Fibroblast of skin of scalp (primary cell): ENCODE measurements at places on chromosomes 11 and 22.

DNA sequence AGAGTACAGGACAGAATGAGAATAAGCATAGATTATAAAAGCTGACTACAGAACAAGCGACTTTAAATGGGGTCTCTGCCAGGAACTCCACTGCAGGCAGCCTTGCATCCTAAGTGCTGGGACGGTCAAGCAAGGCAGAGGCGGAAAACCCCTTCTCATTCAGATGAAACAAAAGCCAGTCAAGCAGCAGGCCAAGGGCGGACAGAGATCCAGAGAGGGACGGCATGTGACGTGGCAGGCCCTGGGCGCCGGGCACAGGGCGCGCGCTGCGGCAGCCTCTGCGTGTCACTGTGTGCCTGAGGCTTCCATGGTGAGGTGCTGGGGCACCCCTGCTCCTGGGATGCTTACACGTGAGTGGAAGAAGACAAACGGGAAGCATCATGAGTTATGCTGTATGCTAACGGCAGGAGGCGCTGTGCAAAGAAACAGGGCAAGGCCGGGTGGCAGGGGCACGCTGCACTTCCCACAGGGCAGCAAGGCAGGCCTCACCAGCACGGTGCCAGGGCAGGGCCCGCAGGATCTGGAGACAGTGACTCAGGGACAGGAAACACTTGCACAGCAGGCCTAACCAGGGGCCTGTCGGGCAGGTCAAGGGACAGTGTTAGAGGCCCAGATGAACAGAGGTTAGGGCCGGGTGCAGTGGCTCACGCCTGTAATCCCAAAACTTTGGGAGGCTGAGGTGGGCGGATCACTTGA is 6.2 kb downstream of the TOLLIP start:
- DNase-seq: peak; percentile 3

- DNase-seq: no peak
These were observed 4746.2 kb upstream of the OR11H1 start for GRCh38 chr22:10781571-10782403.

GRCh38 chr11:46238078-46238966 is 39.1 kb upstream of the CREB3L1 start:
- DNase-seq: peak; percentile 63

DNA sequence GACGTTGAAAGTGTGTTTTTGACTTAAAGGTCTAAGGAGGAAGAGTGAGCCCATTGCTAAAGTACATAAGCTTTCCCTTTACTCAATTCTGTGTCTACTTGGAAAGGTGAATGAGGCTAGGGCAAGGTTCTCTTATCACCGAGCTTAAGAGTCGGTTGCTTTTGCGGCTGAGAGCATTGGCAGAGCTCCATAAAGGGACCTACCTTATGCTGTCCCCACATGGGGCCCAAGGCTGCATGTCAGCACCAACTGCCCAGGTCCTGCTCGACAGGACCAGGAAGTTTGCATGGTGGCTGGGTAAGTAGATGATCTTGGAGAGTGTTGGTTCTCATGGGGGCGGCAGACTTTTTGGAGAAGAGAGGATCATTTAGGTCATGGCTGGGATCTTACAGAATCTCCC is 91.2 kb downstream of the ZBTB16 start:
- DNase-seq: no peak

DNA sequence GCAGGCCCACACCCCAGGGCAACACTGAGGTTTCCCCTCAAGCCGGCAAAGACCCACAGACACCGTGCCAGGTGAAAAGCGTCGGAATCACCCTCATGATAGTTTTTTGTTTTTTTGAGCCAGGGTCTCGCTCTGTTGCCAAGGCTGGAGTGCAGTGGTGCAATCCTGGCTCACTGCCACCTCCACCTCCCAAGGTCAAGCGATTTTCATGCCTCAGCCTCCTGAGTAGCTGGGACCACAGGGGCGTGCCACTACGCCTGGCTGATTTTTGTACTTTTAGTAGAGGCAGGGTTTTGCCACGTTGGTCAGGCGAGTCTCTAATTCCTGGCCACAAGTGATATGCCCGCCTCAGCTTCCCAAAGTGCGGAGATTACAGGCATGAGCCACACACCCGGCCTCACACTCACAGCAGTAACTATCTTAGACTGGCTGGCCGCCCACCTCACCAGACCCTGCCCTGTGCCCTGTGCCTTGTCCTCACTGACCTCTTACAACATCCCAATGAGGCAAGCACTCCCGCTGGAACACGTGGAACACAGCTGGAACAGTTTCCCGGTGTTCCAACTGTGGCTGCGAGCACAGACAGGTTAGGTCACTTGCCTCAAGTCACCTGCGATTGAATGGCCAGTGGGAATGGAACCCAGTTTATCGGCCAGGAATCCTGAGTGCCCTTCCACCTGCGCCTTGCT is 21.1 kb downstream of the LRRC10B start:
- no peak for DNase-seq

DNA sequence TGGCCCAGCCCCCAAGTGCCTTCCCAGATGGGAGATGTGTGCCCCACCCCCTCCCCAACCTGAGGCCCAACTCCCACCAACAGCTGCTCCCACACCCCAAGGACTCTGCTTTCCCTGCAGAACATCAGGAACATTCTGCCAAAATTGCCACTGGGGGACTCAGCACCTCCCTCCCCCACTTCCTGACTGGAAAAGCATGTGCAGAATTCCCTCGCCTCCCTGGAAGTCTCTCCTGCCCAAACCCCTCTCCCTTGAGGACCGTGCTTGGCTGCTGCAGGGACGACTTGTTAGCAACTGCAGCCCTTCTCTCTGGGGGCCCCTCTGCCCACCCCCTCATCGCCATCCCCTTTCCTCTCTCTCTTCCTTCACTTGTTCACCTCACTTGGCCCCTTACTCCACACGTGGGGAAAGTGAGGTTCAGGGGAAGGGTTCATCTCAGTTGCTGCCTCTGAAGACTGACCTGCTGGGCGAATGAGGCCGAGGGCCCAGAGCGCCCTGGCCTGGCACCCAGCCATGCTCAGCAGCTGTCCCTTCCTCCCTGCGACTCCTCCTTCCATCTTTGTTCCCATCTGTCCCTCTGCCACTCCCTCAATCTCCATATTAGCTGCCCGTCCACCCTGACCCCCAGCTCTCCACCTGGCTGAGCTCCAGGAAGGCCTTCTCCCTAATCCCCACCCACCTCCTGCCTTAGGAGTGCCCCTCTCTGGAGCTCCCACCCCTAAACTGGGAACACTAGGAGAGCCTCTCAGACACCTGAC is 105.1 kb downstream of the CHST1 start:
- DNase-seq: no peak

DNA sequence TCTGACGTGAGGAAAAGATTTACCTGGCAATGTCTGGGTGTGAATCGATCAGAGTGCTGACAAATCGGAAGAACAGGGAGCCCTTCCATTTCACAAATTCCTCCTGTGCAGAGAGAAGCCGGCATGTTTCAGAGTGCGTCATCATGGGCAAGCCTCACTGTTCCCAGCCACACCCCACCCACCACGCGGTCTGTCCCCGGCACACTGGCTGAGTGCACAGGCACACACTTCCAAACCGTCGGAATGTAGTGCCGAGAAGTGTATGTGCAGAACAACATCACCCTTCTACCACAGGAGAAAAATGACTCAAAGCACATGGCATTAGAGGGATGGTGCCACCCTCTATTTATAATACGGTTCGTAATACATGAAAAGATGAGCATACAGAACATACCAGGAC is 47.5 kb downstream of the NCAPD3 start:
- no peak for DNase-seq

DNA sequence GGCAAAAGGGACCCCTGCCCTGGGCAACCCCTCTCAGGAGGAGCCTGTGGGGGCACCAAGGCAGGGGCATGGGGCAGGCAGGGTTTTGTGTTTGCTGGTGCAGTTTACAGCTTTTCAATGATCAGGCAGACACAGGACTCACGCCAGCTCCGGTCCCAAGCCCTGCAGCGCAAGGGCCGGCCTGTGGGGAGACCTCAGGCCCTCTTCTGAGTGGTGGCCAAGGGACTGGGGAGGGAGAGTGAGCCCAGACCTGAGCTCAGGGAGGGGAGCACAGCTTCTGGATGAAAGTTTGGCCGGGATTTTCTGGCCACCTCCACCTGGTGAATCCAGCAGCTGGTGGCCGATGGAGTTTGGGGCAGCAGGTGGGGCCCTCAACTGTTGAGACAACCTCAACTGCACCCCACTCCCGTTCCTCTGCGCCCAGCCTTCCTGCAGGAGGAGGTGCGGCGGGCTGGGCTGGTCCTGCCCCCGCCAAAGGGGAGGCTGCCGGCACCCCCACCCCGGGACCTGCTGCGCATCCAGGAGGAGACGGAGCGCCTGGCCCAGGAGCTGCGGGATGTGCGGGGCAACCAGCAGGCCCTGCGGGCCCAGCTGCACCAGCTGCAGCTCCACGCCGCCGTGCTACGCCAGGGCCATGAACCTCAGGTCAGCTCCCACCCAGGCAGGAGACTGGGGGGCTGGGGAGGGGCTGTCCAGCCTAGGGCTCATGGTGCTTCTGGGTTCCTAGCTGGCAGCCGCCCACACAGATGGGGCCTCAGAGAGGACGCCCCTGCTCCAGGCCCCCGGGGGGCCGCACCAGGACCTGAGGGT is 3.6 kb downstream of the TCIRG1 start:
- no peak for DNase-seq

GRCh38 chr22:49585461-49586243 is 242.0 kb downstream of the BRD1 start:
- no peak for DNase-seq

GRCh38 chr11:107359701-107360100 is 97.9 kb downstream of the CWF19L2 start:
- DNase-seq: peak; percentile 16

GRCh38 chr11:67564230-67564629 is 19.4 kb upstream of the GSTP1 start:
- no peak for DNase-seq

- DNase-seq: no peak
These were observed 36.3 kb downstream of the IGF2 start for GRCh38 chr11:2102883-2103213.

DNA sequence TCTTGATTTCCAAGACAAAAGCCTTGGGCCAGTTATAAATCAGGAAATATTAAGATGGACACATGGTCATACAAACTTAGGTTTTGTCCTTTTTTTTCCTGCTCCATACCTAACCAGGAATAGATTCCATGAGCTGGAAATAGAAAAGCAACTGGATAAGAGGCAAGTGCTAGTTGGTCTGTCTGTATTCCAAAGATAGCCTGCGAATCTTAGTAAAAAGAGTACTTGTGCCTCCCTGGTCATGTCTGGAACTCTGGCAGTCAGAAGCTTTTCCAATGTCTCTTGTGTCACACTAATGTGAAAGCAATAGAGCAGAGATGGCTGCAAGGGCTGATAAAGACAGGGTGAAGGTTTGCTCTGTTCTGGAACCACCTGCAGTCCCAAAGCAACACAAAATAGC is 590.2 kb upstream of the ANO5 start:
- DNase-seq: no peak

GRCh38 chr11:111349191-111349695 is 29.8 kb downstream of the POU2AF1 start:
- no peak for DNase-seq

DNA sequence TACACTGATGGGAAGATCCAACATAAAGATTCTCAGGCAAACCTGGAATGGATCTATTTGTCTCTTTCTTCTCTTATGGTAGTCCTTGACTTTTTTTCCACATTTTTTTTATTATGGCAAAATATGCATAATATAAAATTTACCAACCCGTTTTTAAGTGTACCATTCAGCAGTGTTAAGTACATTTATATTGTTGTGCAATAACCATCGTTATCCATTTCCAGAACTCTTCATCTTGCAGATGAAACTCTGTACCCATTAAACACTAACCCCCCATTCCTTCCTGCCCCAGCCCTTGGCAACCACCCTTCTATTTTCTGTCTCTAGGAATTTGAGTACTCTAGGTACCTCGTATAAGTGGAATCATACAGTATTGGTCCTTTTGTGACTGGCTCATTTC is 99.7 kb downstream of the DSCAML1 start:
- no peak for DNase-seq

- DNase-seq: no peak
These were observed 72.2 kb downstream of the CCDC73 start for GRCh38 chr11:32722255-32722654.

- DNase-seq: no peak
These were observed 34.5 kb upstream of the SLC25A1 start for GRCh38 chr22:19213001-19213400.

- no peak for DNase-seq
These were observed 27.9 kb downstream of the SPATA19 start for GRCh38 chr11:133817449-133817848.

GRCh38 chr11:119993722-119994121 is 144.2 kb downstream of the TRIM29 start:
- no peak for DNase-seq

- no peak for DNase-seq
These were observed 723.2 kb downstream of the OPCML start for GRCh38 chr11:132809070-132809469.

GRCh38 chr11:91241226-91241625 is 983.4 kb upstream of the FAT3 start:
- no peak for DNase-seq

DNA sequence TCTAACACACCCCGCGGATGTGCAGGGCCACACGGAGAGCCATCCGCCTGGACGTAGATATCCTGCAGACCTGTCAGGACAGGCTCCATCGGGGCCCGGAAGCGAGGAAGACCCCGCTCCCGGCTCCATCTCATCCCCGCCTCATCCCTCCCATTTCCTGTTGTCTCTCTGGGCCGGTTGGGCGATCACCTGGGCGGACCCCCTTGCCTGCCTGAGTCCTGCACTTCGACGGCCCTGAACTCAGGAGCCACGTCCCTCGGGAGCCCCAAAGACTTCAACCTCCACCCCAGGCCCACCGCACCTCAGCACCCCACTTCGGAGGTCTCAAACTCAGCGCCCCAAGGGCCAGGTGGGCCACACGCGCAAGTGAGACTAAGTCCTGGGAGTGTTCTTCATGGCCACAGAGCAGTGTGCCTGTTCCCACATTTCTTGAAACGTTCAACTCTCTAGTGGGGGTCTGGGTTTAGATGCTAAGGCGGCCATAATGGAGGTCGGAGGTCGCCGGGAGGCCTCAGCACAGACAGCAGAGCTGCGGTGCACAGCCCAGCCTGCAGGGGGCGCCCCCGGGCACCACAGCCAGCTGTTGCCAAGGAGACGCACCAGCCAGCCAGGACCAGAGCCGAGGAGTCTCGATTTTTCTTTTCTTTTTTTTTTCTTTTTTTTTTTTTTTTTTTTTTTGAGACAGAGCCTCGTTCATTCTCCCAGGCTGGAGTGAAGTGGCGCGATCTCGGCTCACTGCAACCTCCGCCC is 26.0 kb upstream of the FADD start:
- DNase-seq: no peak
